ENCODE measurements at places on chromosomes 13 and 19.
A peak's percentile ranks its signal among the peaks of the same experiment; 100 is the strongest.

GRCh38 chr13:22432690-22433089 is 748.1 kb upstream of the SGCG start:
- DNase-seq, result no peak

- no peak for DNase-seq
Measured at GRCh38 chr13:39394796-39395678, 208.0 kb downstream of the LHFPL6 start.

- DNase-seq, result no peak
Measured at GRCh38 chr19:14699641-14700040, 9.8 kb downstream of the ZNF333 start.

- DNase-seq, result no peak
Measured at GRCh38 chr19:39001041-39001440, 25.5 kb upstream of the FBXO17 start.

DNA sequence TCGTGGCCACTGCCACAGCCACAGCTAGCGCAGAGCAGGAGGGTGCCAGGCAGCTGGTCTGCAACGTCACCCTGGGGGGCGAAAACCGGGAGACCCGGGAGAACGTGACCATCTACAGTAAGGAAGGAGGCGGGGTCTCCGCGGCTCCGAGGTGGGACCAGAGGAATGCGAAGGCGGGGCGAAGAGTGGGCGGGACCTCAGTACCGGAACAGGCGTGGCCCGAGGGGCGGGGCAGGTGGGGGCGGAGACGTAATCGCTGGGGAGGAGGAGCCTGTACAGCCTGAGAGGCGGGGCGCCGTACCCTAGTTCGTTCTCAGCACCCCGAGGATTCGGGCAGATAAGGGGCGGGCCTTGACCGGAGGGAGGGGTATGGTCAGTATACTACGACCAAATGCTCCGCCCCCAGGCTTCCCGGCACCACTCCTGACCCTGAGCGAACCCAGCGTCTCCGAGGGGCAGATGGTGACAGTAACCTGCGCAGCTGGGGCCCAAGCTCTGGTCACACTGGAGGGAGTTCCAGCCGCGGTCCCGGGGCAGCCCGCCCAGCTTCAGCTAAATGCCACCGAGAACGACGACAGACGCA is 2.5 kb downstream of the ICAM5 start:
- DNase-seq, result peak; percentile 63

GRCh38 chr19:36916991-36917390 is 859 bp downstream of the ZNF568 start:
- DNase-seq, result no peak

DNA sequence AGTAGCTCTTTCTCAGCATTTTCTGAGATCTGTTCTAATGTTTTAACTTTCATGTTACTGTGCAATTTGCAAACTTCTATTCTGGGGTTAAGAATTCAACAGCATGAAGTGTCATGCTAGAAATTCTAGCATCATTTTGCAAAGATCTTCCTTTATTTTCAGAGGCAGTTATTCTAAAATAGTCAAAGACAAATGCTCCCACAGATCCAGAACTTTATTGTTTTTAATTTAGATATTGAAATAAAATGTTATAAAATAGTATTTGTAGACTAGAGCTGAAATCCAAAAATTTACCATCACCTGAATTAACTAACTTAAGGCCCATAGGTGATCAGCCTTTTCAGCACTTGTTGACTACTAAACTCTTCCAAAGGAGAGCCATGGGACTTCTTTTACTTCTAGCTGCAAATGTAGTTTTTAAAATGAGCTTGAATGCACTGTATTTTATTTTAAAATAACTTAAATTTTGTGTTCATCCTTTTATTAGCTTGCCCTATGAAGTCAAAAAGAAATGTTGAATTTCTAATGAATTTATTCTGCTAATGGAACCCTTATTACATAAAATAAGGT is 3.2 kb downstream of the MAB21L1 start:
- no peak for DNase-seq

- no peak for DNase-seq
Measured at GRCh38 chr13:63983366-63983765, 2567.7 kb upstream of the PCDH20 start.

DNA sequence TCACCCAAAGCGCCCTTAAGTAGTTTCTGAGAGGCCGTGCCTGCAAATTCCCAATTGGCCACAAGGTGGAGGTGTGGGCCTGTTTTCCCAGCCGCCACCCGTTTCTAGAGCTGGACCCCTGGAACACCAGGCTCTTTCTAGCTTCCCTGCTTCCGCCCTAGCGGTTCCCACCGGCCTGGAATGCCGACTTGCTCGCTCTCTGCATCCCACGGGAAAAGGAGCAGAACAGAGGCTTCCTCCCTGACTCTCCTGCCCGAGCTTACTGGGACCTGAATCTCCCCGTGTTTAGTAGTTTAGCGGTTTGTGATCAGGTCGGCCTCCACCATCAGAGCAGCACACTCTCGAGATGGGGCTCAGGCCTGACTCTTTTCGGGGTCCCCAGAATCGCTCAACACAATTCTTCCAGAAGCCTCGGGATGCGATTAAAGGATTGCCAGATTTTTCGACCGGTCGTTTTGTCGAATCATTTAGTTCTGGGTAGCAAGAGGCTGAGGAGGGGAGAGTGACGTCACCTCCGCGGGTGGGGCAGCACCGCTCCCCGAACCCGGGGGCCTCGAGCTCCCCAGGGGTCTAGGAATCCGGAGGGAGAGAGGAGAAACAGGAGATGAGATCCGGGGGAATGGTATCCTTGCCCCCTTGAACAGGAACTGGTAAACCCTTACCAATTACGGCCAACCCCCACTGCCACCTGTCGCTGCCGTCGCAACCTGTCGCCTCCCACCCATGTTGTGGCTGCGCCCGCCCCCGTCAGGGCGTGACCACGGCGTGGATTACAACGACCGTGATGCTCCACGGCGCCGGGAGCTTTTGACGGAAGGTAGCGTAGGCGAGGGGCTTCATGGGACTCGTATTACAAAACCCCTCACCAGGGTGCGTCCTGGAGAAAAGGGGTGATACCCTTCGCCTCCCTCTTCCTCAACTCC is 8.0 kb downstream of the NAPSA start:
- DNase-seq, result peak; percentile 89

DNA sequence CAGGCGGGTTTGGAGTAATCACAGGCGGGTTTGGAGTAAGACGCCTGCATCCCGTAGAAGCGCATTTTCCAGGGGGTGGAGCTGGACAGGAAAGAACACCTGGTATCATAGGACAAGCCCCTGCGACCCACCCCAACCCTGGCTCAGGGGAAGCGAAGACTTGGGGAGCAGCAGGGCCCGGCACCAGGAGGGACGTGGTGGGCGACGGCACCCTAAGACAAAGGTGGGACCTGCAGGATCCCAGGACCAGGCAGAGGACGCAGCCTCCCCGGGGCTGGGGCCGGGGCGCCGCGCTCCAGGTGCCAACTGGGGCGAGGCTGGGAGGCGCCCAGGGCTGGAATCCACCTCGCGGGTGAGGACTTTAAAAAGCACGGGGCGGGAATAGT is 520 bp downstream of the ZNF600 start:
- DNase-seq, result no peak

DNA sequence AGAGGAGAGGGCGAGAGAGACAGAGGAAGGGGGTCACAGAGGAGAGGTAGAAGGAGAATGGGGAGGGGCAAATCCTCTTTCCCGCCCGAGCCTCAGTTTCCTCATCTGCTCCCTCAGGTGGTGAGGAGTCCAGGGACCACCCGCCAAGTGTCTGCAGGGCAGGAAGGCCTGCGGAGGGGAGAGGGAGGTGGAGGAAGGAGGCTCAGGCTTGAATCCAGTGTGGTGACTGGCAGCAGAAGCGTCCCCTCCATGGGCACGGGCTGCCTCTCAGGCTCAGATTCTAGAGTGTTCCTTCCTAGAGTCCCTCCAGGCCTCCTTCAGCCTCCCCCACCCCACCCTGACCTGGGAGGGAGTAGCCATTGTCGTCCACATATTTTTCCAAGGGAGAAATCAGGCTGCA is 16.5 kb upstream of the GARIN5A start:
- DNase-seq, result no peak

GRCh38 chr13:100470866-100471505 is 117.6 kb downstream of the GGACT start:
- DNase-seq, result no peak

DNA sequence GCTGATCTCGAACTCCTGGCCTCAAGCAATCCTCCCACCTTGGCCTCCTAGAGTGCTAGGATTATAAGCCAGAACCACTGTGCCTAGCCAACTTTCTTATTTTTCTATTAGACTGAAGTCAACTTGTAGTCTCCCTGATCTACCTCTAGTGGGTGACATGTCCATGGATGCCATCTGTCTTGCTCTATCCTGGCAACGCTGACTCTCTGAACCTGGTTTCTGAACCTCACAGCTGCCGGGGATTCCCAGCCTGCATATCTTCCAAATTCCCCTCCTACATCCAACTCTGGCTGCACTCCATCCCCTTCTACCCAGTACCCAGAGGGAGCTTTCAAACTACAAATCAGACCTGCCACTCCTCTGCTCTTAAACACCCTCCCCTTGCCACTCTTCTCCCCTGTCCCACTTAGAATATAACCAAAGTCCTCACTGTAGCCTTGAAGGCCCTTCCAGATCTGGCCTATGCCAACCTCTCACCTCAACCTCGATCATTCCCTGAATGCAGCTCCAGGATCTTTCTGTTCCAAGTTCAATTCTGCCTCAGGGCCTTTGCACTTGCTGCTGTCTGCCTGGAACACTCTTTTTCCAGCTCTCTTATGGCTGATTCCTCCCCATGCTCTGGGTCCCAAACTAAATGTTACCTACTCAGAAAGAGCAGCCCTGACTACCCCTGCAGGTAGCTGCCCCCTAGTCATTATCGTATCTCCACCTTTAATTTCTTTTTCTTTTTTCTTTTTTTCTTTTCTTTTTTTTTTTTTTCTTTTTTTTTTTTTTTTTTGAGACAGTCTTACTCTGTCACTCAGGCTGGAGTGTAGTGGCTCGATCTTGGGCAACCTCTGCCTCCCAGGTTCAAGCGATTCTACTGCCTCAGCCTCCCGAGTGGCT is 2.2 kb downstream of the CLIP3 start:
- no peak for DNase-seq

DNA sequence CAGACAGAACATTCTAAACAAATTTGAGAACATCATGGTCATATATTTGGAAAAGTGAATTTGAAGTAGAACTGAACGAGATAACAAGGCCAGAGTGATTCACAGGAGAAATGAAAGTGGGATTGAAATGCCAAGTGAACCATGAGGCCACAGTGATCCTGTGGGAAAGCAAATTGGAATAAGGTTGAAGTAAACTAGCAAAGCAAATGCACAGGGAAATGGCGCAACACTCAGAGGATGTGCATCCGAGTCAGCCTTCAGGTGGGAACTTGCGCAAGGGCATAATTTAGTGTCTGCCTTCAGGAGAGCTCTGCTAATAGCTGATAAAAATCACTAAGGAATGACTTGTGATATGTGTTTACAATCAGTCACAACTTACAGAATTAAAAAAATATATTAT is 696.6 kb downstream of the LIG4 start:
- no peak for DNase-seq

DNA sequence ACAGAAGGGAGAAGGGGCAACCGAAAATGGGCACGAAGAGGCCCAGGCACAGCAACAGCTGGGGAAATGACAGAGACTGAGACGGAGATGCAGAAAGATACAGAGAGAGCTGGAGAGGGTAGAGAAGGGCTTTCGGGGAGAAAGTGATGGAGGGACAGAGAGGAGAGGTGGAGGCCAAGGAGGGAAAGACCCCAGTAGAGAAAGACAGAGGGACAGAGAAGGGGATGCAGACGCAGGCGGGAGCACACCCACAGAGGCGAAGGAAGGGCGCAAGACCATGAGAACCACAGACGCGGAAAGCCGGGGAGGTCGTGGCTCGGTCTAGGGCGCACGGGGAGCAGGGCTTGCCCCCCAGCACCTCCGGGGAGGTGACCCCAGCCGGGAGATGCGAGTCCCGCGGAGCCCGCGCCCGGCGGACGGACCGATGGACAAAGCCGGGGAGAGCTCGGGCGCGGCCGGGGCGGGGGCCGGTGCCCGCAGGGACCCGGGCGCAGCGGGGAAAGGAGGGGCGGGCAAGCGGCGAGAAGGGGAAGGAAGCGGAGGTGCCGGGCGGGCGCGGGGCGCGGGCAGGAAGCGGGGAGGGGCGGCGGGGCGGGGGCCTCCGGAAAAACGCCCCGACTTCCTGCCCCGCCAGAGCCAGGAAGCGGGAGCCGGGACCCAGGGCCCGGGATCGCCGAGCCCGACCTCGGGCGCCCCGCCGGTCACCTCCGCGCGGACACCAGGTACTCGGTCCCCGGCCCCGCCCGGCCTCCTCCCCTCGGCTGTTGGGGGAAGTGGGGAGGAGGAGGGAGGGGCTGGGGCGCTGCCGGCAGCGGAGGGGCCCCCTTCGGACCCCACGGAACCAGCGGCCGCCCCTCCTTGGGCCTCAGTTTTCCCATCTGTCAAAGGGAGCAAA is at the start of gene ARHGEF1:
Gene ARHGEF1, plus strand, starts transcription at position 617 of the 895 bp plus-strand sequence. CDS start 4,899 bp downstream, outside the sequence.
- peak; percentile 60 for DNase-seq

DNA sequence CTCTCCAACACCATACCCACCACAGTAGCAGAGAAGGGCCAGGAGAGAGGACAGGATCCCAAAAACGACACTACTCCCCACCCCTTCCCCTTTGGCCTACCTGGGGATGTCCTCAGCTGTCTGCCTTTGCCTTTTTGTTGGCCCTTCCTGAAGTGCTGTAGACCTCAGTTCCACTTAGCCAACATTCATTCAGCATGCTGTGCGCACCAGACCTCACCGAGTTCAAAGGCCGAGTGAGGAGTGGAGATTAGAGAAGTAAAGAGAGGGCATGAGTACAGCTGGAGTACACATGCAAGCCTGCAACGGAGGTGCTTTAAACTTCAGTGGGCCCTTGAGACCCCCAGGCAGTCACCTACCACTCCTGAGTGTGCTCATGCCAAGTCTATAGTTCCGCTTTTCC is 99.0 kb downstream of the TEX26 start:
- DNase-seq, result no peak

- DNase-seq, result no peak
Measured at GRCh38 chr19:3546119-3546518, 7.1 kb downstream of the TEKTIP1 start.

GRCh38 chr13:98216711-98217285 is 39.7 kb upstream of the RNF113B start:
- DNase-seq, result no peak

DNA sequence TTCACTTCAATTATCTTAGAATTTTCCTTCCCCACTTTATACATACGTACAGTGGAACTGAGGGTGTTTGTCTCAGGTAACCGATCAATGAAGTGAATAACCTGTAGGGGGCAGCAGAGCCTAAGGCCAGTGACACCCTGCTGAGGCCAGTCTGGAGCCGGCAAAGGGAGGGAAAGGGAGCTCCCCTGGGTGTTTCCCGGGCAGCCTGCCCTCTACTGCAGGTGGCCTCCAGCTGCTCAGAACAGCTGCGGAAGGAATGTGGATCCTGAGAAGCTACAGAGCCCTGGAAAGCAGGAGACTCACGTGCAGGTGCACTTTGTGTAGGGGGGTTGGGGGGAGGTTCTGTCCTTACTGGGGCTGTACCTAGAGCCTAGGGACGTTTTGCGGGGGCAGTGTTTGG is 832 bp upstream of the ZNF491 start:
- DNase-seq, result peak; percentile 72

Measured in activated naive CD4-positive, alpha-beta T cell treated with anti-CD3 and anti-CD28 coated beads, Interleukin-2, amount 50 U/mL, for 16 hours (primary cell).